ENCODE measurements at places on chromosomes 2 and 18.

GRCh38 chr2:161139098-161139987, 20.9 kb upstream of the TANK start:
- DNase-seq: no peak

DNA sequence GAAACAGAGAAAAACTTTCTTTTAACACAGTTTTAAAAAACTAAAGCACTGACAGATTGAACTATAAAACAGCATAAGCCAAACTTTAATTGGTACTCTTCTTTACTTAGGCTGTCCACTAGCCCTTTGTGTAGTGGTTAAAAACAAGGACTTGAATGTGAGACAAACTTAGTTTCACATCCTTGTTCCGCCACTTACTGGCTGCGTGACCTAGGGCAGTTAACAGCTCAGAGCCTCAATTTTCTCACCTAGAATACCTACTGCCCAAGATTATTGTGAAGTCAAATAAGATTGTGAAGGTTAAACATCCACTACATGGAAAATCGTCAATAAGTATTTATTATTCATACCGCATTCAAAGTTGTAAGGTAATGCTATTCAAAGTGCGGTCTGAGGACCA, 2.0 kb downstream of the WDR35 start:
- DNase-seq: no peak

DNA sequence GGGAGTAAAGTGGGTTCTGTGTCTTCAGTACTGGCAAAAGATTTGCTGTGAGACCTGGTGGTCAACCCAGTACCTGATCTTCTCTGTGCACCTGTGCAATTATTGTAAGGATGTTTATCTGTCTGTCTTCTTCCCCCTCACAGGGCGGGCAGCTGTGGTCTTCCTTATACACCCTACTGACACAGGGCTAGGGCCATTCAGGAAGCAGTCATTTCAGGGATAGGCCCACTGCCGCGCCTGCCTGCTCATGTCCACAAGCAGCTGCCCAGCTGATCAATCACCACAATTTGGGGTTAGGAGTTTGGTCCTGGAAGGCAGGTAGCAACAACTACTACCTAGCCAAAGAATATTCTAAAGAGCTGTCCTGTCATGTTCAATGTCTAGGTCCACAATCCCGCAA, 1.2 kb upstream of the CNNM4 start:
- DNase-seq: no peak

DNA sequence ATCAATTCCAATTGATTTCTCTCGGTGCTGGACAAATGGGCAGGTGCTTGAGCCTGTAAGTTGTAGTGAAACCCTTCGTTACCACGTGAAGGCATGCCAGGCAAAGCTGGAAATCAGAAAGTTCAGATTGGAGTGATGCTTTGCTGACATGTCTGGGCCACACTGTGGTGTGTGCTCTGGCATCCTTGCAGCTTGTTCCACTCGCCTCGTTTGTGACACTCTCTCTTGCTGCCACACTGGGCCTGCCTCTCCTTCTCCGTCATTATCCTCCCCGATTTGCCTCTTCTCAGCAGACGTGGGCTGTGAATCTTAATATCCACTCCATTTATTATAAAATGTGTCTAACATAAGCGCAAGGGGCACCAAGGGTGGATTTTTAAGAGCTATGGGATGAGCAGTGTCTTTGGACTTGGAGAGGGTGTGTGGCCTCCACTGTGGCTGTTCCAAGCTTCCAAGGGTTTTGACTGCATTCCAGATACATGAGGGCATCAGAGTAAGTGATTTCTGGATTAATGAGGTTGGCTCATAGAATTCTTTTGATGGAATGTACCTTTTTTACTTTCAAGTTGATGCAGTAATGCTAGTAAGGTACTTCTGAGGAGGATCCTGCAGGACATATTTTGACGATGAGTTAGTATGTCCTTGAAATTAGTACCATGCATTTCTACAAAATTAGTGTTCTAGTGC, 238.8 kb downstream of the TPGS2 start:
- no peak for DNase-seq

DNA sequence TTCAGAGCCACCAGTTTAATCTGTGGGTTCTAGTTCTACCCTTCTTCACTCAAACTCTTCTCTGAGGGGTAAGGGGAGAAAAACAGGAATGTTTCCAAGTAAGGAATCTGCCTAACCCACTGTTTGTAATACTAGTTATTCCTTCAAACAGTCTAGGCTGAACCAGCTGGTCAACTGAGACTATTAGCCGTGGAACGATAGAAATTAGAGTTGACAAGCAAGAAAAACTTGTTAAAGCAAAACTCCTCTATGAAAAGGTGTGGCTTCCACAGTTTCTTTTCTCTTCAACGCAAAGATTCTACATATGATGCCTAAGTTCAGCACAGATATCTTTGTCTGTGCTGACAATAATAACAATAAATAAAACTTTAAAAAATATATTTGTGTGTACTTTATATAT, 11.5 kb downstream of the PAIP2B start:
- no peak for DNase-seq

All from NCI-H2171 treated with DMSO at 0.1 percent for 48 hours (cell line).